Kidney (tissue), 22 donors: ENCODE measurements at places on chromosomes 3 and 15. TPM values are rescaled to one million over a fixed set of nuclear protein-coding genes. Genes with fewer than 3 reads are reported as not detected.

Gene GP5
- total RNA-seq: 0.22 TPM

Gene CHST2
- total RNA-seq: 6.0 TPM

Gene C15orf62
- 1.4 TPM for total RNA-seq

GRCh38 chr15:101182215-101182614 lies 69.6 kb downstream of the CHSY1 start:
- H3K4me3 ChIP-seq: no peak overlapping the region
- H3K36me3 ChIP-seq: peaks cover 9% of the 10 kb centered on the region
- H3K4me1 ChIP-seq: peaks cover 10% of the 10 kb centered on the region
- no peak for DNase-seq
- no peaks in the 10 kb centered on the region for H3K27me3 ChIP-seq

GRCh38 chr3:133425898-133426297 lies 26.0 kb downstream of the BFSP2 start:
- H3K27me3 ChIP-seq: no peaks in the 10 kb centered on the region
- no peak for DNase-seq
- H3K4me1 ChIP-seq: no peaks in the 10 kb centered on the region
- H3K36me3 ChIP-seq: no peaks in the 10 kb centered on the region
- H3K4me3 ChIP-seq: no peak overlapping the region
- H3K27ac ChIP-seq: no peak overlapping the region

GRCh38 chr3:165883863-165884478 lies 46.7 kb upstream of the BCHE start:
- no peak overlapping the region for H3K27ac ChIP-seq
- no peaks in the 10 kb centered on the region for H3K4me1 ChIP-seq
- DNase-seq: no peak
- no peak overlapping the region for H3K4me3 ChIP-seq
- H3K36me3 ChIP-seq: no peaks in the 10 kb centered on the region
- H3K27me3 ChIP-seq: no peaks in the 10 kb centered on the region

- H3K27ac ChIP-seq: no peak overlapping the region
- H3K27me3 ChIP-seq: no peaks in the 10 kb centered on the region
- no peak overlapping the region for H3K4me3 ChIP-seq
- no peaks in the 10 kb centered on the region for H3K36me3 ChIP-seq
These were observed 4.0 kb downstream of the CCDC9B start for GRCh38 chr15:40336744-40337122.
